ENCODE measurements at places on chromosomes 11 and 22.

GRCh38 chr11:115389790-115390189 lies 114.4 kb downstream of the CADM1 start:
- DNase-seq = no peak

DNA sequence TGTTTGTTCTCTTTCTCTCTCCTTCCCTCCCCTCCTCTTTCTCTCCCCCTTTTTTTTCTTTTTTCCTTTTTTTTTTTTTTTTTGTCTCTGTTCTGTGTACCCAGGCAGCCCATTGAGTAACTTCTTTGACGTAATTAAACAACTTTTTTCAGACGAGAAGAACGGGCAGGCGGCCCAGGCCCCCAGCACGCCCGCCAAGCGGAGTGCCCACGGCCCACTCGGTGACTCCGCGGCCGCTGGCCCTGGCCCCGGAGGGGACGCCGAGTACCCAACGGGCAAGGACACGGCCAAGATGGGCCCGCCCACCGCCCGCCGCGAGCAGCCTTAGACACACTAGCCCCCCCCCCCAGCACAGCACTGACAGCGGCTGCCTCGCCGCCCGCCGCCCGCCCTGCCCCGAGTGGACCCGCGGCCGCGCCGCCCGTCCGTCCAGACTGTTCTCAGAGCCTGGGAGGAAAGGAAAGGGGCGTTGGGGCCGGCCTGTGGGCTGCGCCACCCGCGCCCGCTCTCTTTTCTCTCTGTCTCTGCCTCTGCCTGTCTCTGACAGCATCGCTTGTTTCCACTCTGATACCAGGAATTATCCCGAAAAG lies 26.1 kb downstream of the MOB2 start:
- DNase-seq = peak; percentile 92

- DNase-seq = no peak
Measured at GRCh38 chr11:35162745-35163144, 23.8 kb downstream of the CD44 start.

DNA sequence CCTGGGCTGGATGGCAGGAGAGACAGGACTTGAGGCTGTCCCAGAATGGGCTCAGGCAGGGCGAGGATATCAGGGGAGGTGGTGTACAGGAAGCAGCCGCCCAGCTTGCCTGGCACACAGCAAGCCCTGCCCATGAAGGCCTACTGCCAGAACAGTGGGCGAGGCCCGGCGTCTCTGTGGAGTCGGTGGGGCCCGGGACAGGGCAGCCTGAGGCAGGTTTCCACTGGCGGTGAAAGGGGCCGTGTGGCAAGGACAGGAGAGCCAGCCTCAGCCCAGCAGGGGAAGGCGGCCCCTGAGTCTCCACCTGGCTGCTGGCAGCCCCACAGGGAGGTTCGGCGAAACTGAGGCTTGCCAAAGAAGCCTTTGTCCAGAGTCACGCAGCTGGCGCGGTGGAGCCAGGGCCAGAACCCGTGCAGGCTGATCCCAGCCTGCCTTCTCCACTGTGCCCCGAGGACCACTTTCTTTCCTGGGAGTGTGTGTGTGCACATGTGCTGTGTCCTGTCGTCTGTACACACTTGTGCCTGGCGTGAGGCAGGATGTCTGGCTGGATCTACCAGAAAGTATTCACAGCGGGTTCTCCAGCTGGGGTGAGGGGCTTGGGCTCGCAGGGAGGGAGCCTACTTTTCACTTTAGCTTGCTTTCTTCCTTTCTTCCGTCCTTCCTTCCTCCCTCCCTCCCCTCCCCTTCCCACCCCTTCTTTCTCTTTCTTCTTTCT lies 1.2 kb downstream of the TSPO start:
- peak; percentile 53 for DNase-seq

DNA sequence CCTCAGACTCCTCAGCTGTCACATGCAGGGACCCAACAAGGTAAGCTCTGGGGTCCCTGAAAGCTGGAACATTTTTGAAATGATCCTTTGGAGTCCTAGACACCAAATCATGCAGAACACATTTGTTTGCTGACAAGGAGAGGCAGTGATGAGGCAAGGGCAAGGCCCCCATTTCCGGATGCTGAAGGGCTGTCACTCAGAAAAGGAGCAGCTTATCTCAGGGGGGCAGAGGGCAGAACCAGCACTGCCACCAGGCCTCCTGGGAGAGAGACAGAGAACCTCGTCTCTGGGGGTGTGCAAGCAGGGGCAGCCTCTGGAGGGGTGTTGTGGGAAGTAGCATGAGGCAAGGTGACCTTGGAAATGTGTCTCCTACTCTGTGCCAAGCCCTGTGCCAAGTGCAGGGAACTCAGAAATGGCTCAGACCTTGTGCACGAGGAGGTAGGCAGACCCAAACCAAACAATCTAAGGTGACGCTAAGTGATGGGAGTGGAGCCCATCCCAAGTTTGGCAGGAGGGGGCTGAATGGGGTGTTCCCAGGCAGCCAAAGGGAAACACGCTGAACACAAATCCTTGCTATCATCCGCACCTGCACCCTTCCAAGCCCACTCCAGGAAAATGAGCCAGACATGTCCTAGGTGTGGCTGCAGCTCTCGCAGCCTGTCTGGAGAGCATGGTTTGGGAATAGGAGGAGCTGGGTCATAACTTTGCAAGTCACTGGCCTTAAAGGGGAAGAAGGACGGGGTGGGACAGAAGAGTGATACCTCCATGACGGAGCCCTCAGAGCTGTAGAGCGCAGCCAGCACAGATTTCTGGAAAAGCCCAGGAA lies 94.2 kb downstream of the PDE2A start:
- peak; percentile 2 for DNase-seq

DNA sequence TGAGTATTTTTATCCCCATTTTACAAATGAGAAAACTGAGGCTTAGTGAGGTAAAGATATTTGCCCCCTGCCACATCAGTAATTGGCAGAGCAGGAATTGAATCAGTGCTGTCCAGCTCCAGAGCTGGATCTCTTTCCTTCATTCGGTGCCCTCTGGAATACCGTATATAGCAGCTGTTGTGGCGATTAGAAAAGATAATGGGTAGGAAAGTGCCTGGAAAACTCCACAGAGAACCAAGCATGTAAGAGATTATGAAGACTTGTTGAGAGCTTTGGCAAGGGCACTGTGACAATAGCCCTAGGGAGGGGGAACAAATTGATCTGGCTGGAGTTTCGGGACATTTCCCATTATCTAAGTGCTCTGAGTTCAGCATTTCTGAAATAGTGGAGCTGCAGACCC lies 82.5 kb upstream of the TEAD1 start:
- DNase-seq = no peak

DNA sequence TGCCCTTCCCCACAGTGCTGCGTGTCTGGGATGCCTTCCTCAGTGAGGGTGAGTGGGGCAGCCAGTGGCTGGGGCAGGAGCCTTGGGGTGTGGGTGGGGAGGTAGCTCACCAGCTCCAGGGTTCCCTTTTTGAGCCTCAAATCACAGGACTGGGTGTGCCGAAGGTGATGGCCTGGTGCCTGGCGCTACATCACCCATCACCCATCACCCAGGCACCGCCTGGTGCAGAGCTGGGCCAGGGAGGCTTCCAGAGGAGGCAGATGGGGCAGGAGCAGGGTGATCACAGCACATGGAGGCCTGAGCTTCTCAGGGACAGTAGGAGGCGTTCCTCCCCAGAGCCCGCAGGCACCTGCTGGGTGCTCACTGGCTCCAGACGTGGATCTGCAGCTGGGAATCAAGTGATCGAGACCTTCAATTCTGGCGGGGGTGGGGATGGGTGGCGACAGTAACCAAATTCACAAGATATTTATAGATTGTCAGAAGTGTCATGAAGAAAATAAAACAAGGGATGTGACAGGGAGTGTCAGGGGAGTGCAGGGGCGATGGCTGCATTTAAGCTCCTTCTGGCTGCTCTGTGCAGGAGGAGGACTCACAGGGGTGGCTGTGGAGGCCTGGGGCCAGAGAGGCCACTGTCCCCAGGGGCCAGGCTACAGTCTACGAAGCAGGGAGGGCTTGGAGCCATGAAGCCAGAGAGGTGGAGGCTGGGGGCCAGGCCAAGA lies 3.2 kb downstream of the TBC1D10C start:
- DNase-seq = no peak

GRCh38 chr22:37018815-37019308 lies 385 bp downstream of the TST start:
- peak; percentile 83 for DNase-seq

Data from posterior cingulate gyrus (tissue), 11 donors.